ENCODE measurements at places on chromosomes 11 and 22.

GRCh38 chr11:35166369-35167360 lies 27.7 kb downstream of the CD44 start:
- peak; percentile 91 for DNase-seq

DNA sequence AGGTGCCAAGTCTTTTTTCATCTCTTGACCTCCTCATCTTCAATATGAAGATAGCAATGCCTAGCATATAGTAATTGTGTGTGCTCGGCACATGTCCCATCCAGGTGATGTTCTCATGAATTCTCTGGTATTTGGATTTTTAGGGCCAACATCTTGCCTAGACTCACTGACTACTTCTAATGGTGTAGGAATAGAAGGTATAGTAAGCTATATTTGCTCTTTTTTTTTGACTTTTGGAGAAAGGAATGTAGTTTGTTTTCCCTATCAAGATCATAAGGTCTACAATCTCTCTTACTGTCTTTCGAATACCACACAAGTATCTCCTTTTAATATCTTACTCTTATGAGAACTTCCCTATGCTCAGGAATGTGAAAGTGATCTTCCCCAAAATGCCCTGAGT lies 3.2 kb downstream of the HBD start:
- no peak for DNase-seq

- no peak for DNase-seq
Observed at GRCh38 chr11:129930743-129931142, 35.4 kb upstream of the NFRKB start.

- no peak for DNase-seq
Observed at GRCh38 chr11:11403763-11404725, 51.0 kb upstream of the CSNK2A3 start.

- DNase-seq: no peak
Observed at GRCh38 chr22:28788601-28789000, 11.8 kb downstream of the XBP1 start.

GRCh38 chr22:41801886-41802285 lies 1.4 kb downstream of the CCDC134 start:
- no peak for DNase-seq

GRCh38 chr22:37428649-37429586 lies 1.6 kb upstream of the ELFN2 start:
- peak; percentile 72 for DNase-seq

DNA sequence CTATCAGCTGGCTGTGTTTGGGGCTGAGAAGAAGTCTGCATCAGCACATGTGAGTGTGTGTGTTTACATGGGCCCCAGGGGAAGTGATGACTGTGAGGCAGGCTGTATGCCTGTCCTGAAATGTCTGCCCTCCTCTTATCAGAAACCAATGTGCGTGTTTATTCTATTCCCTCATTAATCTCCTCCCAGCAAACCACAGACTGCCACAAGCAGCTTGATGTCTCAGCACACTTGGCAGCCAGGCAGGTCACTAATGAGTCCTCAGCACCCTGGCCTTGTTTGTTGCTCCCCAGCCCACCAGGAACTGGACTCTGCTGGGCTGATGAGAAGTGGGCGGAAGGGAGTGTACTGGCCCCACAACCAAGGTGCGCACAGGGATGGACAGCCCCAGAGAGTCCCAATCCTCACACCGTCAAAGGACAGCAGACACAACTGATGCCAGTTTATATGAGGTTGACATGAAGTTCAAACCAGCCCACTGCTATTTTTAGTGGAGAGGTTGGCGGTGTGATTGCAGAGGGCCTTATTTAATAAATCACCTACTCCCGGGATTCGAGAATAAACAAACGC lies 225.8 kb downstream of the ETS1 start:
- no peak for DNase-seq

DNA sequence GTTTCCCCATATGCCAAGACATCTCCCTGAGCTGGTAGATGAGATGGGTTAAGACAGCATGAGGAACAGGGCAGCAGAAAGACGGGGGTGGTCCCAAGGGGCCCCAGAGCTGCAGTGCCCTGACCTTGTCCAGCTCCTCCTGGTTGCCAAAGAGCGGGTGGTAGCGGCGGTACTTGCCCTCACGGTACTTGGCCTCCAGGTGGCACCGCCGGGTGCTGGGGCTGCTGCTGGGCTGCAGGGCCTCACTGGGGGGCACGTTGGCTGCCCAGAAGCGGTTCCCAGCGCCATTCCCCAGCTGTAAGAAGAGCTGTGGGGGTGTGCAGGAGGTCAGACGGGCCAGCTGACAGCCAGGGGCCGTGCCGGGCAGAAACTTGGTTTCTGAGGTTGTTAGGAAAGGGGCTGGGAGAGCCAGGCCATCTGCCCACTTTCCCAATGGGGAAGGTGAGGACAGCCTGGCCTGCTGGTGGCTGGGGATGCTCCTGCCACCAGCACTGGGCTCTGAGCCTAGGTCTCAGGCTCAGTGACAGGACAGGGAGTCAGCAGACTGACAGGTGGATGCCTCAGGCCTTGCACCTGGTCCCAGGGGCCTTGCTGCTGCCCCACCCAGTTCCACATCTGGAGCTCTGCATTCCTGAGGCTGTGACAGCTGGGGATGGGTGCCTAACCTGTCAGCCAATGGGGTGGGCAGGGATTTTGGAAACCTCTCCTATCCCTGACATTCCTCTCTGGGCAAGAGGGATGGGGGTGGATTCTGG lies 30.0 kb upstream of the PDE2A start:
- DNase-seq: no peak

DNA sequence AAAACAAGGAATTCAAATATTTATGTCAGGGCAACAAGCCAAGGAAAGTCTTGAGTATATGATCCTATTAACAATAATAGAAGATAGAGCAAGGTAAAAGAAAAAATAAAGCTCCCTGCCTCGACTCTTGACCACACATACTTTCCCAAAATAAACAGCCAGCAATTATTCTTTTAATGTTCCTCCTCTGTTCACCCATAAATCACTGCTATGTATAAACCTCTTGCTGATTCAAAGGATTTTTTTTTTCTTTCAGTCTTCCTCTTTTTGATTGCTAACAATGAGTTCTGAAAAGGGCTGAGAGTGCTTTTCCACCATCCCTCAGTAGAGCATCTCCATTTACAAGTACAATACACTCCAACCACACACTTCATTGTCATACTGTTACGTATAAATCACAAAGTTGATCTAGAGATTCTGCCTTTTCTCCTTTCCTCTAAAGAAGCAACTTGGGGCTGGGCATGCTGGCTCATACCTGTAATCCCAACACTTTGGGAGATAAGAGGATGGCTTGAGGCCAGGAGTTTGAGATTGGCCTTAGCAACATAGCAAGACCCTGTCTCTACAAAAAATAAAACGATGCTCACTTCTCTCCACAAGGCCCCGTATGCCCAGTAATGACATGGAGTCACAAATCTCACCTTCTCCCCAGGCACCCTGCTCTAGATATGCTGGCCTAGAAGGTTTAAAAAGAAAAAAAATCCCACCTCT lies 24.0 kb downstream of the RAB30 start:
- DNase-seq: no peak

- no peak for DNase-seq
Observed at GRCh38 chr11:126310992-126311310, 7.1 kb downstream of the DCPS start.

DNA sequence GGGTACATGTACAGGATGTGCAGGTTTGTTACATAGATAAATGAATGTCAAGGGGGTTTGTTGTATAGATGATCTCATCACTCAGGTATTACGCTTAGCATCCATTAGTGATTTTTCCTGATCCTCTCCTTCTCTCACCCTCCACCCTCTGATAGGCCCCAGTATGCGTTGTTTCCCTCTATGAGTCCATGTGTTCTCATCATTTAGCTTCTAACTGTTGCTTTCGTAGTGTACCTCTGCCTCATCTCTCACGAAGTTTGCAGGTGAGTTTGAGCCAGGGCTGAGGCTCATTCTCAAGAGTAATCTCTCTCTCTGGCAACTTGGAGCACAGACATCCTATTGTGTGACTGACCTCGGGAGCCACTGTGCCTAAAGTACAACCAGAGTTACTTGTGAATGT lies 4.7 kb upstream of the HBE1 start:
- DNase-seq: no peak

GRCh38 chr11:119317592-119318239 lies 786 bp upstream of the MCAM start:
- DNase-seq: no peak

- no peak for DNase-seq
Observed at GRCh38 chr22:32333769-32334659, 23.7 kb upstream of the RFPL3 start.

GRCh38 chr22:46971099-46971763 lies 208.8 kb downstream of the TBC1D22A start:
- no peak for DNase-seq

DNA sequence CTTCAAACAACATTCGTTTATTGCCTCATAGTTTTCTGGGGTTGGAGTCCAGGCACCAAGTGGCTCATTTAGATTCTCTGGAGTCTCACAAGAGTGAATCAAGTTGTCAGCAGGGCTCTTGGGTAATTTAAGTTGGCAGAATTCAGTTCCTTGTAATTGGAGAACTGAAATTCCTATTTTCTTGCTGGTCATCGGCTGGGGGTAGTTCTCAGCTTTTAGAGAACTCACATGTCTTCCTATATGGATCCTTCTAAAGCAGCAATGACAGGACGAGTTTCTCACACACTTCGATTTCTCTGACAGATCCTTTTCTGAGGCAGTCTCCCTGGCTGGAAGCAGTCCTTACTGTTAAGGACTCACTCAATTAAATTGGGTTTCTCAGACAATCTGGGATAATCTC lies 17.3 kb upstream of the OOSP4B start:
- no peak for DNase-seq

GRCh38 chr22:31625661-31626426 lies 36.2 kb downstream of the PISD start:
- DNase-seq: no peak

- DNase-seq: no peak
Observed at GRCh38 chr22:38191731-38192474, 9.9 kb upstream of the MAFF start.

DNA sequence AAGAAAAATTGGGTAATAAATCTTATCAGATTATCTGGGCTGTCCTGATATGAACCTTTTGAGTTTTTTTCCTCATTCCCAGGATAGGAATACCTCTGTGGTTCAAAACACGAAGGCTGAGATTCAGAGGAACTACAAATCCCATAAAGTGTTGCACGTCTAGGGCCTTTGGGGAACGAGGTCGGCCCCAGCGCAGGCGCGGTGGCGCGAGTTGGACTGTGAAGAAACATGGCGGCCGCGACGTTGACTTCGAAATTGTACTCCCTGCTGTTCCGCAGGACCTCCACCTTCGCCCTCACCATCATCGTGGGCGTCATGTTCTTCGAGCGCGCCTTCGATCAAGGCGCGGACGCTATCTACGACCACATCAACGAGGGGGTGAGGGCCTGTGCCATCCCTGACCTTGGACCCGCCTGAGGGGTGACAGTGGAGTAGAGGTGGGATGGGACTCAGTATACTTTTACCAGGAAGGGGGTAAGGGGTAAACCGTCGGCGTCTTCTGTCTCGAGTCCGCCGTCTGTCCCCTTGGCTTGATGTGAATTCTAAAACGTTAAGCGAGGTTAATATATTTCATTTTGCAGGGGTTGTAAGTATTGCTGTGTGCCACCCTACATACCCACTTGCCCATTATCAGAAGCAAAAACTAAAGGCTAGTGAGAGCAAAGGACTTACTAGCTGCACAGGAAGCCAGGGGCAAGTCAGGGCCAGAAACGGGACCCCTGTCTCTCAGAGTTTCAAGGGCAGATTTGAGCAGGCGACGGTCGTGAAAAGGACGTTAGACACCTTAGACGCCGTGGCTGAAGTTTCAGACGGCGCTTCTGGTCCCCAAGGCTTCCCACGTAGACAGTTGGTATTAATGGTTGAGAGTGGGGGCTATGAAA lies at the start of gene UQCR10:
TSS of gene UQCR10 (plus strand) at position 199 of the 881 bp plus-strand sequence. CDS start at position 229, 30 bp downstream.
- peak; percentile 85 for DNase-seq

GRCh38 chr11:10564030-10564429 lies 4.4 kb downstream of the LYVE1 start:
- no peak for DNase-seq

- no peak for DNase-seq
Observed at GRCh38 chr11:79686703-79687419, 246.0 kb upstream of the TENM4 start.

- peak; percentile 16 for DNase-seq
Observed at GRCh38 chr22:46180370-46181137, 30.2 kb downstream of the PPARA start.

- no peak for DNase-seq
Observed at GRCh38 chr22:29715705-29716104, 4.1 kb upstream of the CABP7 start.

GRCh38 chr11:1553808-1554594 lies 18.1 kb downstream of the DUSP8 start:
- no peak for DNase-seq

DNA sequence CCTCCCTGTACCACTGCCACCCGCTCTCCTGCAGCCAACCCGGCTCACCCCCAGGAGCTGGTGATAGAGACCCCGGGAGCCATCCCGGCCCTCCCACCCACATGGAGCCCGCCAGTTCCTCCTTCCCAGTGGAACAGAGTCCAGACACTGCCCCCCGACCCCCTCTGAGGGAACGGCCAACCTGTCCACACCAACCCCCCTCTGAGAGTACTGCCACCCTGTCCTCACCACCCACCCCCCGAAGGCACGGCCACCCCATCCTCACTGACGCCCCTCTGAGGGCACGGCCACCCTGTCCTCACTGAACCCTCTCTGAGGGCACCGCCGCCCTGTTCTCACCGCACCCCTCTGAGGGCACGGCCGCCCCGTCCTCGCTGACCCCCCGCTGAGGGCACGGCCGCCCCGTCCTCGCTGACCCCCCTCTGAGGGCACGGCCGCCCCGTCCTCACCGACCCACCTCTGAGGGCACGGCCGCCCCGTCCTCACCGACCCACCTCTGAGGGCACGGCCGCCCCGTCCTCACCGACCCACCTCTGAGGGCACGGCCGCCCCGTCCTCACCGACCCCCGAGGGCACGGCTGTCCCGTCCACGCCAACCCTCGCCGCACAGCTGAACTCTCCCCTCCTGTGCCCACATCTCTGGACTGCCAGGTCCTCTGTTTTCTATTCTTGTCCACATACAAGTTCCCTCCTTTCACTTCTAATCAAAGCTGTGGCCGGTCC lies 18.0 kb downstream of the TOLLIP start:
- no peak for DNase-seq

- DNase-seq: no peak
Observed at GRCh38 chr11:116738975-116739374, 33.8 kb downstream of the BUD13 start.

- peak; percentile 97 for DNase-seq
Observed at GRCh38 chr11:12066056-12066798, 44.2 kb upstream of the MICAL2 start.

DNA sequence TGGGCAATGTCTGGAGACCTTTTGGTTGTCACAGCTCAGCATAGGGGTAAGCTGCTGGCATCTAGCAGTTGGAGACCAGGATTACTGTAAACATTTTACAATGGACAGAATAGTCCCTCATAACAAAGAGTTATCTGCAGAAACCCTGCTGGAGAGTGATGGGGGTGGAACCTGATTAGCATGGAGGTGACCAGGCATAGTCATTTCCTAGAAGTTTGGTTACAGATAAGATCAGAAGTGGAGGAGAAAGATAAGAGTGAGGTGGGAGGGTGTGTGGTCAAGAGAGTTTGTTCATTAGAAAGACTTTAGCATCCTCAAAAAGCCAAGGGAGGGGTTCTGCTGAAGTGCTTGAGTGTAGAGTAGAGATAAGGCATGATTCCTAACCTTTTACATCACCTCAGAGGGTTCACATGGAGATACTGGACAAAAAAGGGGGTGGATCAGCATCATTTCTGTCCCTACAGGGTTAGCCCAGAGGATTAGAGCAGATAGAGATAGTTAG lies 38.8 kb downstream of the PRDM11 start:
- DNase-seq: no peak
